NCI-H226 (cell line): ENCODE measurements at places on chromosomes 1 and 21.

GRCh38 chr1:51600965-51601364 is 15.9 kb upstream of the OSBPL9 start:
- no peak for DNase-seq

- DNase-seq: no peak
Observed at GRCh38 chr1:35120458-35121133, 41.4 kb downstream of the ZMYM1 start.

GRCh38 chr1:192171123-192171522 is 12.9 kb downstream of the RGS18 start:
- DNase-seq: no peak

DNA sequence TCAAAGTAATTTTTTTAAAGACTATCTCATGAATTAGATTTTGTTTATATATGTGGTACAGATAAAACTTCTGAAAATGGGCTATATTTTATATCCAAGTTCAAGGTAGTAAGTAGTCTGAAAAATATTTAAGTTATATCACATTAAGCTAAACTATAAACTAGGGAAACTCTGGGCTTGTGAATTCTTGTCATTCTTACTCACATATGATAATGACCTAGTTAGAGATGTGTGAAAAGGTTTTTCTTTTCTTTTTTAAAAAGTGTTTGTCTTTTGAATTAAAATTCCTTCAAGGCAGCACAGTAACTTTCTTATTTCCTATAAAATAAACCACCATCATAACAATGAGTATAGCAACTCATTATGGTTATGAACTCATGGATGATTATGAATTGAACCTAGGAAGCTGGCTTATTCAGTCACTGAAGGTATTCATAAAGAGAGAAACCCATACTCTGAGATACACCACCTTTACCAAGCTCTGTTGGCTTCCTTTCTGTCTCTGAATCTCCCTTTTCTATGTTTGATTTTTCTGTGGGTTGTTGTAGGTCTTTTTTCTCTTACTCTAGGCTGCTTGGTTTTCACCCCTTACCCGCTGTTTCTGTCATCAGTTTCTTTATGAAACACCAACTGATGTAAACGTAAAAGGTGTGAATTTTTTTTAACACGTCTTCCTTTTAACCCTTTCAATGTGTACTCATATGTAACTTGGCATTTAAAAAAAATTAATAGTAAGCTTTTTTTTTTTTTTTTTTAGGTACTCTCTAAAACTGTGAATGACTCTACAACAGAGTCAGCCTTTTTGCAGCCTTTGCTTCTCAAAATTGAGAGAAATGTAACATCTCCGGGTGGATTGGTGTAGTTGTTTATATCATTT is 25.2 kb downstream of the IL12RB2 start:
- no peak for DNase-seq

- DNase-seq: no peak
Observed at GRCh38 chr1:95364546-95364945, 130.5 kb downstream of the RWDD3 start.

DNA sequence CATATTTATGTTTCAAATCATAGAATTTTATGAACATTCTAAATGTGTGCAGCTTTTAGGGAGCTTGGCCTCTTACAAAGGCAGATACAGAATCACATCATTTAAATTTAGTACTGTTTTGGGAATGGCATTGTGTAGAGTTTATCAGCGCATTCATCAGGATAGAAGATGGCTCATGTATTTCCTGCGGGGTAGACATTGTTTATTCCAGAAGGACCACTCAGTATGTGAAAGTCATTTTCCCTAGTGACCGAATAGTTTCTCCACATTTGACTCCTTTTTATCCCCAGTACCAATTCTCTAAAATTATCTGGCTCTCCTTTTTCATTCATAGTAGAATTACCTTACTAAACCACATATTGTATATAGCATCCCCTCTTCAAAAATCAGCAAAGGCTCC is 981.9 kb upstream of the ADGRL4 start:
- DNase-seq: no peak

DNA sequence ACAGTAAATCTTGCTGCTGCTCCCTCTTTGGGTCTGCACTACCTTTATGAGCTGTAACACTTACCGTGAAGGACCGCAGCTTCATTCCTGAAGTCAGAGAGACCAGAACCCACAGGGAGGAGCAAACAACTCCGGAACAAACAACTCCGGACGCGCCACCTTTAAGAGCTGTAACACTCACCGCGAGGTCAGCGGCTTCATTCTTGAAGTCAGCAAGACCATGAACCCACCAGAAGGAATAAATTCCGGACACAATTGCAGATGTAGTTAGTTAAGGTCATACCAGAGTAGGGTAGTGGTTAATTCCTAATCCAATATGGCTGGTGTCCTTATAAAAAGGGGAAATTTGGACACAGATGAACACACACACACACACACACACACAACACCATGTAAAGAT is 37.7 kb downstream of the VTCN1 start:
- DNase-seq: no peak

DNA sequence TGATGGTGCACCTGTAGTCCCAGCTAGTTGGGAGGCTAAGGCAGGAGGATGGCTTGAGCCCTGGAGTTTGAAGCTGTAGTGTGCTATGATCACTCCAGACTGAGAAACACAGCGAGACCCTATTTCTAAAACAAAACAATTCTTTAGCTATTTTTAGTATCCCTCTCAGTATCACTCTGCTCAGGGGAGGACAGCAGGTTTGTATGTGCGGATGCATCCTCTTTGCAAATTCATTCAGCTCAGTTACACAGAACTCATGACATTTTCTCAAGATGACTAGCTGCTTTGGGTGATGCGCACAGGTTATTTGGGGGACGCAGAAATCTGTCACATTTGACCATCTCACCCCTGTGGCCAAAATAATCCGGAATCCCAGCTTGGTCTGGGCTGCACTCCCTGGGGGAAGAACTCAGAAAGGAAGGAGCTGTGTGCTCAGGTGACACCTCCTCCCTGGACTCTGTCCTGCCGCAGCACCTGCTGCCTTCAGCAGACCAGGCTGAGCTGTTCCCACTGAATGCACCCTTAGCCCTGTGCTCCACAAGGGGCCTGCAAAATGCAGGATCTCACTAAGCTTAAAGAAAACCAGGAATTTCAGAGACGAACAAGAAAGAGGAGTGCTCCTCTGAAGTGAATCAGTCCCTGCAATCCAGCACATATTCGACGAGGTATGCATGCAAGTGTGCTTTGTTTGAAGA is 89.5 kb upstream of the PGBD5 start:
- DNase-seq: no peak

GRCh38 chr1:163054181-163054591 is 15.0 kb upstream of the RGS4 start:
- DNase-seq: no peak

DNA sequence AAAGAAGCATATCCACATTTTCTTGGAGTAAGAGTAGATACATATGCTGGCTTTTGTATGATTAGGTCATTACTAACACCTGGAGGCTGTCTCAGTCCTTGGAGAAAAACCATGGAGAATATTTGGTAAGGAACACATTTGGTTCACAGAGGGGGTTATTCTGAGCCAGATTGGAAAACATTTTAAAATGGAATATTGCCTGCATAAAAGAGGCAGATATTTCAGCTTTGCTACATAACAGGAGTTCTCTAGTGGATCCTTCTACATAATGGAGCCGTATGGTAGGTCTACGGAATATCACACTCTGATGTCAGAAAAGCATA is 415.1 kb downstream of the ADGRL2 start:
- no peak for DNase-seq

DNA sequence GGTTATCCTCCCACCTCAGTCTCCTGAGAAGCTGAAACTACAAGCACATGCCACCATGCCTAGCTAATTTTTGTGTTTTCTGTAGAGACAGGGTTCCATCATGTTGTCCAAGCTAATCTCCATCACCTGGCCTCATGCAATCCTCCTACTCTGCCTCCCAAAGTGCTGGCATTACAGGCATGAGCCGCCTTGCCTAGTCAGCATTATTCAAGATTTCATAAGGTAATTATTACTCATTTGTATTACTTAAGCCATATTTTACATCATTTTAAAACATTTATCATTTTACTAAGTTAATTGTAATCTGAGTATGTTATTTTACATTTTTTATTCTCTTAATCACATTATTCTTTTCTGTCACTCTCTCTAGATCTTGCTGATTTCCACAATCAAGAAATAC is 1575.6 kb downstream of the NCAM2 start:
- no peak for DNase-seq

GRCh38 chr1:187977298-187977697 is 1148.5 kb downstream of the PLA2G4A start:
- no peak for DNase-seq

DNA sequence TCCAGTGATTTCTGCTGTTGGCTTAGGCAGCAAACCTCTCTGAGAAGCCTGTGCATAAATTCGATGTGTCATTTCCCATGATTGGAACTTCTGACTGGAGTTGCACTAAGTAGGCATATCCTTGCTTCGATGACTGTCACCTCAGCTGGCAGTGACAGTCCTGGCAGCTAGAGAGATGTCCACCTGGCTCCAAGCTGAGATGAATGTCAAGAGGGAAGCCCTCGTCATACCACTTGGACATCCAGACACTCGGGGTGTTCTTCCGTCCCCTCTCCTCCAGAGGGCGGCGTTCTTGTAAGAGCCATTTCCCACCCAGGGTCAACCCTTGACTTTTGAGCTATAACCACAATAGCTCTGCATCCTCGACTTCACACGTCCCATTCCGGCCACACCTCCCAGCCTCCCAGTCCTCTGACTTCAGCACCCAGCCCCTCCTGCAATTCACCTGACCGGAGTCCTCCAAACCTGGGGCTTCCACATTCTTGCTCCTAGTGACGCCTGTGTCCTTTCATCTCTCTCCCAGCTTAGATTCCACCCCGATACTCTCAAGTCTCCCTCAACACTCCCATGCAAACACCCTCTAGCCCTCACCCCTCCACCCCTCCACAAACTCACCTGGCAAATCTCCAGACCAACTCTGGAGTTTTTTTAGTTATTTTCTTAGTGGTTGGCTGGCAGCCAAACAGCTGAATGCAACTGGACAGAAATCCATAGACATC is 17.3 kb downstream of the CA6 start:
- DNase-seq: no peak

GRCh38 chr1:22420455-22421053 is 31.1 kb upstream of the ZBTB40 start:
- DNase-seq: peak; percentile 58

DNA sequence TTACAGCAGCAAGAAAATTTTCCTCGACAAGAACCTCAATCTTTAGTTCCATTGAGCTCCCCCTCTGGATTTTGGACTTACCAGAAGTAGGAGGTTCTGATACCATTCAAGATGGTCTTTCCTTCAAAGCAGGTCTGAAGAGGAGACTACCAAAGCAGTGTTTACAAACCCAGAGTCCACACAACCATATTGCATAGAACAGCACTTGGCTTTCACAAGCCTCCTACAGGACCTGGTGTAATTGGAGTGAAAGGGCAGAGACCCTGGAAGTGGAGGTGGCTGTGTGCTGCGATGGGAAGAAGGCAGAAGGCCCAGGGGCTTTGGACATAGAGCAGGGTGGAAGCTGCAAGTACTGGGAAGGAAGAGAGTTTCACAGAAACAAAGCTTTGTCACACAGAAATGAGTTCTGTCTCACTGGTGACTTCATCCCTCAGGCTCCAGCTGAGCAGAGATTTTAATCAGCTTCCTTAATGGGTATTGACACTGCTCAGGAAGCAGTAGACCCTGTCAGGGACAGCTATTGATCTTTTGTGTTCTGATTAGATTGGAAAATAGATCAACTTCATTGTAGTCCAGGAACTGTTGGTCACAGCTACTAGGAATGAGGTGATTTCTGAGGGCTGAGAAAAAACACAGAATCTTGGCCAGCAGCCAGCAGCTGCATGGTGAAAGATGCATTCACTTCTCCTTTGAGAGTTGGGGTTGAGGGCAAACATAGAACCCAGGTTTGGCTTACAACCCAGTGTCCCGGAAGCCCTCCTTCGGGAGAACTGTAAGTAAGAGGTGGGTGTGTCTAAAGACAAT is 124.0 kb downstream of the SYT2 start:
- DNase-seq: no peak

- DNase-seq: peak; percentile 49
Observed at GRCh38 chr1:21966247-21967000, 10.4 kb upstream of the CELA3B start.

DNA sequence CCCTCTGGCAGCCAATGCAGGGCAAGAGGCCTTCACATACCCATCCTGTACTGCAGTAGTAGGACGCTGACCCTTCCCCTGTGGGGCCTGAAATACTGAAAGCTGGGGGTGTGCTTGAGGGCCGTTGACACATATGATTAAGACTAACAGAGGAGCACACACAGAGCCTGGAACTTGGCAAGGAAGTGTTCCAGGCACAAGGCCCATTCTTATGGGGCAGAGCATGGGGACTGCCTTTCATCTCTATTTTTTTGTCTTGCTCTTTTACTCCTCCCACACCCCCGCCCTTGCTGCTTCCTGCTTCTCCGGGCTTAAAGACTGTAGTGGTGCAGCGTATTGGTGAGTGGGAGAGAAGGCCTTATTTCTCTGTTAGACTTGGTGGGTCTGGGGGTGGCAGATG is 137.4 kb downstream of the BACH1 start:
- DNase-seq: no peak

- DNase-seq: no peak
Observed at GRCh38 chr21:33836408-33836807, 79.2 kb downstream of the ATP5PO start.
